ENCODE measurements at places on chromosomes 2 and 18.

DNA sequence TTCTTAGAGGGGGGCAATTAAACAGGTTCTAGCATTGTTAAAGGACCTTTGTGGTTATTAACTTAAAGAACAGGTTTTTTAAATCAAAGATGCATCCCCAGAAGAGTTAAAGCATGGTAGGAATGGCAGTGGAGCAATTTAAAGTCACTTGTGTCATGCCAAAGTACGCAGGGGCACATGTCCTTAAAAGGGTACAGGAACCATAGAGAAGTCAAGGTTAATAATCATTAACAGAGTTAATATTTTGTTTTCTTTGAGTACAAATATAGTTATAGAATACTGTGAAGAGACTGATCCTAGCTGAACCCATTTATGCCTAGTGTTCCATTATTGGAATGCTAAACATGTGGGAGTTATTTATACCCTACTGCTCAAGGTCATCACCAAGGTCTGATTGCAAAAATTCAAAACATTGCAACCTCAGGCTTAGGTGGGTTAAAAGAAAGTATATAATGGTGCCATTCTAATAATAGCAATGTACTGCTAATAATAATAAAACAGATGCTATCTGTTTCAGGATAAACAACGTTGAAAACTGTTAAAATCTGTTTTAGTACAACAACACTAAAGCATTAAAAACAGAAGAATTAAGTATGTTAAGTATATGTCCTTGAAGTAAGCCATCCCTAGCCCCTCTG is 216.0 kb downstream of the MYO3B start:
- no peak for DNase-seq

DNA sequence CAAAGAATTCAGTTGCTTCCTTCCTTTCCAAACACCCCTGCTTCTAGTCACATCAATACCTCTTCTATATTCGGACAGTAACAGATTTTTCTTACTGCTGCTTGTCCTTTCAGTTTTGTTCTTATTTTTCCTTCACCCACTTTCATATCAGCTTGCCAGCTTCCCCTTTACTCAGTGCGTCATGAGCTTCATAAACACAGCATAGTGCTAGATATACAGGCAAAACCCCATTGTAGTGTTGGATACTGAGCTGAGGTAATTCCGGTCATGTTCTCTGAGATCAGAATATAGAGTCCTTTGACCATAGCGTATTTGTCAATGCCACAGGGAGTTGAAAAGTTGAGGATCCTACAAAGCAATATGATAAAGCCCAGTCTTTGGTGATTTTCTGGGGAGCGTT is 2.4 kb downstream of the FARP2 start:
- DNase-seq: no peak

- DNase-seq: no peak
Observed at GRCh38 chr2:204497855-204498254, 47.4 kb upstream of the PARD3B start.

GRCh38 chr2:184336688-184337087 is 261.6 kb upstream of the ZNF804A start:
- DNase-seq: peak; percentile 72

GRCh38 chr2:18932853-18933252 is 343.5 kb upstream of the NT5C1B start:
- DNase-seq: peak; percentile 40
